ENCODE measurements at places on chromosomes 11 and 22.

DNA sequence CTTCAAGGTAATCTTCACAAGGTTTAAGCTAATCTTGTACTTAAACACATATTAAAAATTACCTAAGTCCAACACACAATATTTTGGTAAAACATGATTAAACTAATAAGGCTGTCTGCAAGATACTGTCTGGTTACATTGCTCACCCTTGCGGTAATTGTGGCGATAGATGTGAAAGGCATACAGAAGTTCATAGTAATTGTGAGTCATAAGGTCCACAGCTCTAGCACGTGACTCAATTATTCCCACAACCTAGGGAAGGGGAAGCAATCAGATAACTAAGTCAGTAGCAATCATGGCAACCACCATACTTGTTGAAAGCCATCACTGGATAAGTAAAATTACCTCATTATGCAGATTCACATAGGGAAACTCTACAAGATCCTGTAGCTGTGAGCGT lies 30.5 kb upstream of the FNBP4 start:
- no peak for DNase-seq

- DNase-seq: no peak
Measured at GRCh38 chr22:24059121-24059520, 48.0 kb downstream of the CABIN1 start.

GRCh38 chr11:90392692-90393091 lies 169.8 kb upstream of the CHORDC1 start:
- DNase-seq: no peak

- no peak for DNase-seq
Measured at GRCh38 chr22:36564422-36565158, 35.6 kb upstream of the EIF3D start.

DNA sequence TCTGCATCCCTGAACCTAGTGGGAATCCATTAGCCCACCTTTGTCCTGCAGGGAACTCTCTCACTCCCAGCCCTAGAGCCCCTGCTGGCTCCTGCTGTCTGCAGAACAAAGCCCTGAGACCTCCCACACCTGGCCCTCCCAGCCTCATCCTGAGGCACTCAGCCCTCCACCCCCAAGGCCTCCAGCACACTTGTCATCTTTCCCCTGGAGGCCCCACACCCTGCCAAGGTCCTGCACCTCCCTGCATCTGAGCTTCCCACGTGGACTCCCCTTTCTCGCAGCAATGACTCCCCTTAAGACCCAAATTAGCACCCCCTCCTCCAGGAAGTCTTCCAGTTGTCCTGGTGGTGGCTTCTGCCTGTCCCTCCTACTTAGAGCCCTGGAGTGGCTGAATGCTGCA lies 42.3 kb upstream of the LINC01488 start:
- peak; percentile 37 for DNase-seq

DNA sequence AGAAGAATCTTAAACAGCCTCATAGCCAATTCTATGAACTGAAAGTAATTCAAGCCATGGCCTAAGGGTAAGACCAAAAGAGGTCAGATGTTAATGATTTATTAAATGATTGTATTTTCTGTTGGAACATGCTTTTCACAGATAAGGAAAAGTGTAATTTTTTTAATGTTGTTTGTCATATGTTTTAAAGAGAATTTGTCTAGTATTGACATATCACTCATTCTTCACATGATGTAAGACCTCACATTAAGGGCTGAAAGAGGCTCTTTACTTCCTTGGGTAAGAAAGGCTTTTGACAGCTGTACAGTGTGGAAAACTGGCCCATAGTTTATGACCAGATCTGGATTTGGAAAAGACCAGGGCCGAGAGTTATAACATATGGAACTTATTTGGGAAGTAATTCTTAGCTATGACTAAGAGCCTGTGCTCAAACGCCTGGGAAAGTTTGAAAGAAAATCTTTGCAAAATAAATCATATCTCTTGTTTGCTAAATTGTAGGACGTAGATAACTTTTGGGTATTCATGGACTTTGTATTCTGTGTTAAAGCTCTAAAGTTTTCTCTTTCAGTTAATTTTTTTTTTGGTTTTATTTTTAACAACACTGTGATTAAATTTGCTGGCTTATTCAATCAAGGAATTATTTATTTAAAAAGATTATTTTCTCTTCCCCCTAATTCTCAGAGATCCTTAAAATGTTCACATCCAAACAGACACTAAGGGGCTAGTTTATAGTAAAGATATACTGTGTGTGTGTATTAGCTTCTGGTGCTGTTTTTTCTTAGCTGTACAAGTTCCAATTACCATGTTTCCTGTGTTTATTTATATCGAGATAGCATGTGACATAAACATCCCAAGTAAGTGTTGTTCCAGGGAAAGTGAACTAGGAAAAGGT lies 162.2 kb downstream of the ARHGAP42 start:
- no peak for DNase-seq

GRCh38 chr11:8355416-8355742 lies 91.7 kb upstream of the LMO1 start:
- peak; percentile 41 for DNase-seq

DNA sequence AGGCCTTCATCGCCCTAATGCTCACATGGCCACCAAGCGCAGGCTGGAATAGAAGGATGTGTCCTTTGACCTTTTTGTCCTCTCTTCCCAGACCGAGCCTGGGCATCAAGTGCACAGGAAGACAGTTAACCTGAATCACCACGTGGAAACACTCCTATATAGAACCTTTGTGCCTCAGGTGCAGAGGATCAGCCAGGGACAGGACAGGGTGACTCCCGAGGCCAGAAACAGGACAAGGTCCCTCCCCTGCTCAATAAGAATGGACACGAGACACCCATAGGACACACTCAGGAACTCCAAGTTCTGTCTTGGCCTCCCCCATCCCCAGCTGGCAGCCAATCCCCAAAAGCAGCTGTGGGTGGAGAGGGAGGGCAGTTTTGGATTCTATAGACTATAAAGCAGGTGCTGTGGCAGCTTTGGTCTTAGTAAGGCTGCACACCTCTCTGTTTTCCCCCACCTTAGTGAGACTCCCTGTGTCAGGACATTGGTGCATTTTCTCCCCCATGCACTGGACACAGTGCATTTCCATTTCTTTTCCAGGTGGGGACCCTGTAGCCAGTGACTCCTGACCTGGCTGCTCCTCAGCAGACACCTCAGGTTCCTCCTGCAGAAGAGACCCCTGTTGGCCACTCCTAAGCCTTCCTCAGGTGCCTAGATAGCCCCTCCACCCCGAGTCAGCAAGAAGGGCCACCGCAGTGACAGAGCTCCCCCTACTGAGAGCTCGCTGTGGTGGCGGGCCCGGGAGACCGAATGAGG lies 43.6 kb upstream of the POU2AF1 start:
- DNase-seq: peak; percentile 53

DNA sequence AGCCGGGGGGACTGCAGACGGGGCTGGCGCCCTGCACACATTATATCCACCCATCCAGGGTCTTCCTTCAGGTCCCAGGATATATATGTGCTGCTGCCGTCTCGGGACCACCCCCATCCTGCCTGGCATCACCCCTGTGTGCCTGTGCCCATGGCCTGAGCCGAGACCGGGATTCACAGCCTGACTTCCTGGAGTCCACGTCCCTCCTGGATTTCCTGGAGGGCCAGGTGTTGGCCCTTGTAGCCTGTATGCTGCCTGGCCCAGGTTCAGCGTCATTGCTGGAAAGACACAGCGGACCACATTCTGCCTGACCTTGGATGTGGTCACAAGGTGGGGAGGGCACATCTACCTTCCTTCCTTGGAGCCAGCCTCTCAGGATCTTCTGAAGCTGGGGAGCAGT lies 551.1 kb downstream of the BRD1 start:
- DNase-seq: peak; percentile 52

DNA sequence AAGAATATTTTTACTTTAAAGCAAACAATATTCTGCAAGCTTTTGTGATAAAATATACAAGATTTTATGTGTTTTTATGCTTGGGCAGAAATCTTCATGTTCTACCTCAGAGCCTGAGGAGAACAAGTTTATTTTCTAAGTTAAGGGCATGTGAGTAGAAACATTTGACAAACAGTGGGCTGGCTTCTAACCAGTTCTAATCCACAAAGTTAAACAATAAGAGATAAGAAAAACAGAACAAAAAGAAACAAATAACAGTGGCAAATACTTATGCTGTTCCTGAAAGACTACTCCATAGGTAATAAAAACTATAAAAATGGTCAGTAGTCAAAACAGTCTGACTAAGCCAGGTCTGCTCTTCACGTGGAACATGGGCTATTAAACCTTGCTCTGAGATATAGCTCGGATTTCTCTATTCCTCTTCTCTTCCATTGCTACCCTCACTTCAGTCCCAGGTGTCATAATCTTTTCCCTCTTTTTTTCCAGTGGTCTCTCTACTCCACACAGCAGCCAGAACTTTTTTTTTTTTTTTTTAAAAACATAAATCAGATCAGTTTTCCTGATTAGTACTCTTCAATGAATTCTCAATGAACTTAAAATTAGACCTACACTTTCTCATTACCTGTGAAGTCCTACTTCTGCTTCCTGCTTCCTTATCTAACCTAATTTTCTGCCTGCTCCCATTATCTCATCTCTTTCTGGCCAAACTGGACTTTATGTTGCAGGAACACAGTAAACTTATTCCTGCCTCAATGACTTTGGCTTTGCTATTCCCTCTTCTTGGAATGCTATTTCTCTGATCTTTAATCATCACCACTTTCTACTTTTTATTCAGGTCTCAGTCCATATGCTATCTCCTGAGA lies 671.1 kb upstream of the CCDC90B start:
- no peak for DNase-seq
